ENCODE measurements at places on chromosomes 16 and 17.

GRCh38 chr17:67574658-67575293 lies 143.0 kb upstream of the NOL11 start:
- DNase-seq, result no peak

GRCh38 chr16:68364561-68364998 lies 53.8 kb downstream of the PRMT7 start:
- DNase-seq, result no peak

DNA sequence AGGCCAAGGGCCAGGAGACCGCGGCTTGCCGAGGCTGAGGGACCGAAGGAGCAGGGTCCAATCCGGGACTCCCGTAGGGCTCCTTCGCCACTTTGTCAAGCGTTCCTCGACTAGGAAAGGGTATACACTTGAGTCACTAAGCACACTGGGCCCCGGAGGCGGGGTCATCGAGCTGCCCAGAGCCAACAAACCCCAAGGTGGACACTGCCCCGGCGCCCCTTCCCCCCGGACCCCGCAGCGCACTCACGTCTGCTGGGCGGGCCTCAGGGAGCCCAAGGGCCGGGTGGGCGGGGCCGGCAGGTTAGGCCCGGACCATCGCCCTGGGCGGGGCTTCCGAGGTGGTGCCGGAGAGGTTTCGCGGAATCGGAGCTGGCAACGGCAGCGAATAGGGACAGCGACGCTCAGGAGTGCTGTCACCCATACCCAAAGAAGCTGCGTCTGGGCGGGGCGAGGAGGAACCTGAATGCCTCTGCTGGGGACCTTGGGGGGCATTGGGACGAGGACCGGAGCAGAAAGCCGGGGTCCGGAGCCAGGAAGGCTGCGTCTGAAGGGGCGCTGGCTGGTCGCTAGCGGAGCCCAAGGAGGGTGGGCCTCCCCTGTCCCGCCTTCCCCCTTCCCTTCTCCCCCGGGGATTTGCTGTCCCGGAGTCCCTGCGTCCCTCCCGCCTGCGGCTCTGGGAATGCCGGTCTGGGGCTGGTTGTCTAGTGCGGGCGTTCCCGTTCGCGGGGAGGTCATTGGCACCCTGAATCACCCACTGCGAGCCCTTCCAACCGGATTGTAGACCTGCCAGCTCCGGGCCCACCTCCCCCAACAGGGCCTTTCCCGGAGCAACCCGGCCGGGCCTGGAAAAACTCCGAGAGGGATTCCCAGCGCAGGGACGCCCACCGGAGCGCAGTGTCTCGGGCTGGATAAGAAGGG lies 118.2 kb upstream of the SMURF2 start:
- DNase-seq, result no peak

- peak; percentile 56 for DNase-seq
These were observed 17.9 kb upstream of the COL1A1 start for GRCh38 chr17:50219342-50219741.

DNA sequence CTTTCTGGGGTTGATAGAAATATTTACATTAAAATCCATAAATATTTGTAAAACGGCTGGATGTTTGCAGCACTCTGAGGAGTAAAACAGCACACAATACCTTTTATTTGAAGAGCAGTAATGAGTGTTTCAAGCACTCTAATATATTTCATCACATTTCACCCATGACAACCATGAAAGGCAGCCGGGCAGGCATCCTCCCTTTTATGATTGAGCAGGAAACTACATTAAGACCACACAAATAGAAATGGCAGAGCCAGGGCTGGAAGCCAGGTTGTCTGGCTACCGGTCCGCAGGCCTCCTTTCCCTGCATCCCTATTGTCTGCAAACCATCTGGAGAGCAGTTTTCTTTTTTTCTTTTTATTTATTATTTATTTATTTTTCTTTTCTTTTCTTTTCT lies 23.1 kb upstream of the GPRC5C start:
- no peak for DNase-seq

DNA sequence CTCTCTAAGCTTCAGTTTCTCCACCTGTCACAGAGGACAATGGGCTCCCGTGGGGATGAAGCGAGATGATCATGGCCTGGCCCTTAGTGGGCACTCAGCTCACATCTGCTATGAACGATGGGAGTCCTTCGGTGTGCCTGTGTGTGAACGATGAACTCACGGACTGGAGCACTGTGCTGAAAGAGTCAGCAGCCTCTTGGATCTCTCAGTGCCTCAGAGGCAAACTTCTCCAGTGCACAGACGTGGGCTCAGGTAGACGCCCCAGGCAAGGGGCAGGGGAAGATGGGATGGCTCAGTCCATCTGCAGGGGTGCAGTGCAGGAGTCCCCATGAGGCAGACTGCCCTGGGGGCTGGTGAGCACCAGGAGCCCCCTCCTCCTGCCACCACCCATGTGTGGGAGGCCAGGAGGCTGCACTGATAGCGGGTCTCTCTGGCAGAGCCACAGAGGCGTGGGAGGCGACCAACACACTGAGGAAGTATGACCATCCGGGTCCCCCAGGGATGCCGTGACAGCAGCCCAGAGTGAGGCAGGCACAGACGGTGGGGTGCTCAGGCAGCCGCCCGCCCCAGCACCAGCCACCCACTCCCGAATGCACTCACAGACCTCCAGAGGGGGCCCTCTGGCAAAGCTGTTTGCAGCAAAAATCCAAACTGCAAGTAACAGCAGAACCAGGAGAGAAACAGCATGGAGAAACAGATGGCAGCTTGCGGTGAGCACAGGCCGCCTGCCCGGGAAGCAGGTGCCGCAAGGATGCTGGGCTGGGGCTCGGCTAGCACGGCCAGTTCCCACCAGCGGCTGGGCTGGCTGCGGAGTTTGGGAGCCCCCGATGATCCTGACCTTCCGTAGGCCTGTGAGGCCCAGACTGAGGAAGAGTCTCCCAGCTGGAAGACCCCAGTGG lies 82.7 kb downstream of the RPH3AL start:
- DNase-seq, result no peak

DNA sequence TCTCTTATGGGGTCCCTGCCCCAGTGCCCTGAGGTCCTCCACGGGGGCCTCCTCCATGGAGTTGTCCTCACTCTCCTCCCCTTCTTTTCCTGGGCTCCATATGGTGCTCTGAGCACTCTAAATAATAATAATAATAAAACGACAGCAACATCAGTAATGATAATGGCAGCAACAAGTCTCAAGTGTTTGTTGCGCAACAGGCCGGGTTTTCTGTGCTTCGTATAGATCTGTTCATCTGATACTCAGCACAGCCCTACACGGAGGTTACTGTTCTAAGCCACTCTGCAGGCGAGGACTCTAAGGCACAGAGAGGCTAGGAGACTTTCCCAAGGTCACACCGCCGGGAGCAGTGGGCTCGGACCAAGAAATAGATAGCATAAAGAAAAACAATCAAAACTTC lies 13.7 kb downstream of the CIBAR2 start:
- DNase-seq, result no peak

- DNase-seq, result no peak
These were observed 688.8 kb upstream of the SALL1 start for GRCh38 chr16:51839727-51840462.

- DNase-seq, result no peak
These were observed 46.8 kb upstream of the TMEM97 start for GRCh38 chr17:28272166-28272565.

DNA sequence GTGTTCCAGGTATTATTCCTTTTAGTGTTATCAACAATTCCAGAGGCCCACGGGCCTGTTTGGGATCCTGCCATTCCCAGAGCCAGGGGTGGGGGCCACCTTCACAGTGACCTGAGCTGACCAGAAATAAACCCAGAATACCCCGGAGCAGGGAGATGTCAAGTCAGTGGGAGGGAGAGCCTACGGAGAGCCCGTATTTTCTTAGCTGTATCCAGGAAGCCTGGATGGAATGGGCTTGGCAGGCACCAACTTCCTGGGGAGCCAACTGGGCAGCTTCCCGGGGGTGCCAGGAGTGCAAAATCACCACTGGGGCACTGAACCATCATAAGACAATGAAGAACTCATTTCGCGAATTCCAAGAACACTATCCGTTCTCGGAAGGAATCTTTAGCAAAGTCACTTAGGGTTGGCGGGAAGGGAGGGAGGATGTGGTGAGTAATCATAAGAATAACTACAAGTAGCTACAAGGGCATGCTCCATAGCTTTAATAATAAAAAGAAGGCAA lies 13.2 kb upstream of the MRTFB start:
- no peak for DNase-seq

GRCh38 chr17:42386777-42387657 lies 1.2 kb downstream of the STAT3 start:
- DNase-seq, result no peak

DNA sequence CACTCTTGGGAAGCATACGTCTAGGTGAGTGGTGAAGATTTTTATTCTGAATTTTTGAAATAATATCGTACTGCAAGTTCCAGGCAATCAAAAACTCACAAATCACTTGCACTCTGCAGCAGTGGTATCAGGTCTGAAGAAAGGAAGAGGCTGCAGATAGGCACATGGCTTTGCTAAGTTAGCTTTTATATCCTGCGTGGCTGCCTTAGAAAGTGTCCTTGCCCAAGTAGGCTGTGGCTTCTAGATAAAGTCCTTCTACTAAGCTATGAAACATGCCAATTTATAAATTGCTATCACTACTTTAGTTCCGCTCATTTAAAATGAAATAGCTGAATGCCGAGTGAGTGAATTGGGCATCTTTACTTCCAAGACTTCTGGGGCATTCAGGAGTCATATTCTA lies 17.9 kb downstream of the WWOX start:
- no peak for DNase-seq

- DNase-seq, result no peak
These were observed 31.8 kb upstream of the ZKSCAN2 start for GRCh38 chr16:25289466-25289865.
